ENCODE measurements at places on chromosomes 12 and 14.

GRCh38 chr12:12890543-12891079 lies 751 bp upstream of the GPRC5A start:
- no peak for DNase-seq

GRCh38 chr12:25388183-25388582 lies 137.5 kb upstream of the KRAS start:
- DNase-seq: no peak

GRCh38 chr14:65344011-65344410 lies 68.5 kb upstream of the FUT8 start:
- DNase-seq: no peak

GRCh38 chr12:27982385-27982784 lies 9.9 kb upstream of the PTHLH start:
- DNase-seq: no peak

DNA sequence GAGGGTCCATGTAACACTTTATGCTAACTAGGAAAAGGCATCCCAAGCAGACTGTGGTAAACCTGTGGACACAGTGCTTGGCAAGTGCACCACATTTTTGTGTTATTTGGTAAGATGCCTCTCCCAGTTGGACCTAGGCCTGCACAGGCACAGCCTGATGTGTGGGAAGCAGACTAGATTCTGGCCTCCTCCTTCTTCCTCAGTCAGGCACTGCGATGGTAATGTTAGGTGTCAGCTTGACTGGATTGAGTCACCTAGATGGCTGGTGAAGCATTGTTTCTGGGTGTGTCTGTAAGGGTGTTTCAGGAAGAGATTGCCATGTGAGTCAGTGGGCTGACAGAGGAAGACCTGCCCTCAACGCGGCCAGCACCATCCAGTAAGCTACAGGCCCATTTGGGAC lies 25.3 kb upstream of the RHOJ start:
- no peak for DNase-seq

DNA sequence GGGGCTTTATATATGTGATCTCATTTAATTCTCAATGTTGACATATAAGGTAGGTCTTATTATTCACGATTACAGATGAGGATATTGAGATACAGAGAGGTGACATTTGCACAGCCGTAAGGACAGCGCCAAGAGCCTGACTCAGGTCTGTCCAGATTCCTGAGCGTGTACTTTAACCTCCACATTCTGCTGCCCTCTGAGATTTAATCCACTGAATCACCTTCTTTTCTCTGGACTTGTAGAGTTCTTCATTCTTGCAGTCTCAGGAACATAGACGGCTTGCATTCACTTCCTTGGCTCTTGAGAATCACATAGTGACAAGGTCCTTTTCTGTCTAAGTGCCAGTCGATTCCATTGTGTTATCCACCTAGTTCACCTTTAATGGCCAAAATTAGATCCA lies 141.0 kb upstream of the ARHGAP5 start:
- DNase-seq: no peak

GRCh38 chr14:54348001-54348611 lies 48.7 kb upstream of the CDKN3 start:
- DNase-seq: no peak

GRCh38 chr12:60920841-60921495 lies 1325.1 kb downstream of the SLC16A7 start:
- DNase-seq: no peak

GRCh38 chr14:96746101-96746500 lies 51.1 kb upstream of the VRK1 start:
- DNase-seq: no peak

DNA sequence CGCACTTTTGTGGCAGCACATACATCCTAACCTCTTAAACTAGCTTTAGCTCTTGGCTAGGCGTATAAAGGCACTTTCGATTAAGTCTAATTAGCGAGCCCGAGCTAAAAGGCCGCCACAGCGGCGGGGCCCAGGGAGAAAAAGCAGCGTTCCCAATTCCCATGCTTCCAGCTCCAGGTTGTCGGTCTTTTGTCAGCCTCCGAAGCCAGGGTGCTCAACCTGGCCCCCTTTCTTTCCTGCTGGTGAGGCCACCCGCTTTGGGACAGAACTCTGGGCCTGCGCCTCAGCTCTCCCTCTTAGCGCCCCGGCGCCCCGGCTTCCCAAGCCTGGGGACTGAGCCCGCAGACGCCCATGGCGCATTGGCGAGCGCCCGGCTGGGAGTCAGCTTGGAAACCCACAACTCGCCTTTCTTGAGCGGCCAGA lies 33.3 kb upstream of the TBX5 start:
- DNase-seq: no peak

DNA sequence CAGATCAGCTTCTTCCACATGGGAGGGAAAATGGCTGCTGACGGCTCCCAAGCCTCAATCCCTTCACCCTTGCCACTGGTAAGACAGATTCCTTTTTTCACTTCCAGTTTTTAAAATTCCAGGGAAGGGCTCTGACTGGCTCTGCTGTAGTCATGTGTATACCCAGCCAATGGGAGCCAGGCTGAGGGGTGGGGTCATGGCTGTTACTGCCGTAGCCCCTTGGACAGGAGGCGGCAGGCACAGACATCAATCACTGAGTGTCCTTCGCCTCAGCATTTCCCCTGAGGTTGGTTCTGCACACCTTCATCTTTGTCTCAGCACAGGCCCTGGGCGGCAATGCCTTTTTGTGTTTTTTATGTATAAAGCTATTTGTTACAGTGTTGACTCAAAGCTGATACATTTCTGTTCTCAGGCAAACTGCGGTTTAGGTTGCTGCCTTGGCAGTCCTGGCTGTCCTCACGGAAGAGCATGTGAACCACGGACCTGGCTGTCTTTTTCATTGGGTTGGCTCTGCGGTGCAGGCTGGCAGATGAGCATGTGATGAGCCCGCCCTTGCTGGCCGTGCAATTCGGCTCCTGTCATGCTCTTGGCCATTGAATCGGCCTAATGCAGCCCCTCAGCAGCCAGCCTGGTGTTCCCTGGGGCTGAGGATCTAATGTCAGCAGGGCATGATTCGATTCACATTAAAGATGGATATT lies 74.3 kb downstream of the PPM1A start:
- no peak for DNase-seq

GRCh38 chr12:94207849-94208621 lies 59.7 kb downstream of the PLXNC1 start:
- DNase-seq: no peak

DNA sequence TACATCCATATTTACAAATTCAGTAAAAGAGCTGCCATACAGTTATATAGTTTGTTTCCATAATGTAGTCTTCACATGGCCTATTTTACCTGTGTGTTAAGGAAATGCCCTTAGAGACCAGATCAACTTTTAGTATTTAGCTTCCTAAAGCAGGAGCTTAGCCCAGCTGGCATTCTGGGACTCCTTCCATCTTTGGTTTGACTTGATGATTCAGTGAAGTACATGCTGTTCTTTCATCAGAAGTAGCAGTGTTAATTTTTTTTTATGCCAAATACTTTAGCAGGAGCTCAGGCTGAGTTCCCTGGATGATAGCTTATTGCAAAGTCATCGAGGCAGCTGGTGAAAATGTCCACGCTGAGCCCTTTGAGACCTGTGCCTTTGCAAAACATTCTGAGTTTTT lies 101.0 kb downstream of the FOXG1 start:
- DNase-seq: no peak

DNA sequence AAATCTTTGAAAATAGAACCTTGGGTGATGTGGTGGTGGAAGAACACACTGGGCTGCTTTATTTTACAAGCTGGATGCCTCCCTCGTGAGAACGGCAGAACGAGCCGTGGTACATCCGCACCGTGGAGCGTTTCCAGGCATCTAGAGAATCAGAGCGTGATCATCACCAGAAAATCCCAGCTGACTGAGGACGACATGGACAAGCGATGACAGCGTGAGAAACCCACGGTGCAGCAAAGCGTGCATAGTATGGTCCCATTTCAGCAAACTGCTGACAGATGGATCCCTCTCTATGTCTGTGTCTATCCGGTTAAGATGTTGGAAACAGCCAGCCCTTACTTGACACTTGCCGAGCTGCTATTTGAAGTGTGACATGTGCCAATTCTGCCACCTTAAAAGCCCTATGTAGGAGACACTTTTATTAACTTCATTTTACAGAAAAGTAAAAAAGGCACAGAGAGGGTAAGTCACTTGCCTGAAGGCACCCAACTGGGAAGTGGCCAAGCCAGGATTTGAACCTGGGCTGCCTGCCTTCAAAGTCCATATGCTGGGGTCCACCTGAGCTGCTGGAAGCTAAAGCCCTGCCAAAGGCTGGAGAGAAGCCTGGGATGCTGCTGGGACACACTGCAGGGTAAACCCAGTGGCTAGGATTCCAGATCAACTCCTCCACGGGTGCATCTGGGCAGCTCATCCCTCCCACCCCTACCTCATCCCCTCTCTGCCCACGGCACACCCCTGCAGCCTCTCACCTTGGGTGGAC lies 14.9 kb downstream of the SCARB1 start:
- no peak for DNase-seq

GRCh38 chr12:114450019-114450418 lies 44.1 kb upstream of the TBX5 start:
- no peak for DNase-seq

- no peak for DNase-seq
These were observed 7.3 kb downstream of the HELB start for GRCh38 chr12:66309606-66310005.

DNA sequence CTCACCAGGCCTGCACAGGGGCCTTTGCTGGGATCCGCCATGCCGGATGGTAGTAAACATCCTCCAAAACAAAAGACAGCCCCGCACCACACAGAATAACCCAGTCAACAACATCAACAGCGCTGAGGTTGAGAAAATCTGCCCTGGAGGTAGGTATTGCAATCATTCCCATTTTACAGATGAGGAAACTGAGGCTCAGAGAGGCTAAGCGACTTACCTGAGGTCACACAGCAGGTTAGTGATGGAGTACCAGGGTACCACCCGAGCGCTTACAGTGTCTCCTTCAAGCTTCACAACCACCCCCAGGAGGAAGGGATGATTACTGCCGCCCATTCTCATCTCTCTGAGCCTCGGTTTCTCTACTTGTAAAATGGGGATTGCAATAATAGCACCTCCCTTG lies 14.9 kb downstream of the TRPV4 start:
- no peak for DNase-seq

DNA sequence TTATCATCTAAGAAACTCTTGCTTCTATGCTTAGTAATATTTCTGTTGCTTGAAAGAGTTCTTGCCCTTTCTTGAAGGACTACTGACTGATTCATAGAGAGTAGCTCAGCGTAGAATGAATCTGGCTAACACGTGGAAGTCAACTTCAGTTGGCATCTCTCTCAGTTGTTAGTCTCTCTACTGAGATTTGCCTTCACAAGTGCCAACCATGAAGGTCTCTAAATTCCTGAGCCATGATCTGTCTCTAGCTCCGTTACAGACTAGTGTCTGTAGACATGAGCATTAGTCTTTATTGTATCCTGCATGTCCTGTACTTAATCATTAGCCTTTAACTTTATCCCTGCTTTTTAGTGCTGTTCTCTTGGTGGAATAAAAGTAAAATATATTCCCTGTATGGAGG lies 19.1 kb upstream of the ALX1 start:
- no peak for DNase-seq

- no peak for DNase-seq
These were observed 58.2 kb upstream of the ALG10B start for GRCh38 chr12:38258411-38258810.

All from stimulated activated CD8-positive, alpha-beta memory T cell treated with anti-CD3 and anti-CD28 coated beads, Interleukin-15, amount 100 ng/mL, for 1 hour (primary cell).